ENCODE measurements at places on chromosomes 12 and 14. TPM values are rescaled to one million over a fixed set of nuclear protein-coding genes. Genes with fewer than 3 reads are reported as not detected.

DNA sequence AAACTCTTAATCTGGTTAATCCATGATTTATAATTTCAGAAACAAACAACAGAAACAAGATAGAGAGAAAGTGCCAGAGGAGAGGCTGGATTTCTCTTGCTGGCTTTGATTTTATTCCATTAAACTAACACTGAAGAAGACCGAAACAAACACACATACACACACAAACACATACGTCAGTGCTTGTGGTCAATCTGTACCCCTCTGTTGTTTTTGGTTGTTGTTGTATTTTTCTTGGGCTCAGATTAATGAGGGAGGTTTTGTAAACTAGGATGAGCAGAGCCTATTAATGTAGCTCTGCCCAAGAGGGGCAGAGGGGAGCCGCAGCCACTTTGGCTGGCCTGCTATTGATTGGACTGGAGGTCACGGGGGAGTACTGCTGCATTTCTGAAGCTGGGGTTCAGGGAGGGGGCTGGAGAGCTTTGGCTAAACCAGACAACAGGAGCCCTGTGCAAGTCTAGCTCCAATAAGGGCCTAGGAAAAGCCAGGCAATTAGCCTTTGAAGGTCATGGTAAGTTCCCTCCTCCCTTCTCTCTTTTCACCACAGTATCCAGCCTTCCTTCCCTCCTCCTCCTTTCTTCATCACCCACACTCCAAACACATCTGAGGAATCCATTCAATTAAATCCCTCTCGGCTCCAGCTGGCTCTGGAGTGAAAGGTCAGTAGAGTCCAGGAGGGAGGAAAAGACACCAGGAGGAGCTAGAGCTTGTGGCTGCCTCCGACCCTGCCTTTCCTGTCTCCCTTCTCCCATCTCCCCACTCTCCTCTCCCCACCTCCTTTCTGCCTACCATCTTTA lies 344.1 kb upstream of the LMO3 start:
- DNase-seq, result no peak

- no peak for DNase-seq
Observed at GRCh38 chr14:52077256-52077979, 8.6 kb upstream of the NID2 start.

GRCh38 chr12:107103097-107103496 lies 9.7 kb upstream of the CRY1 start:
- no peak for DNase-seq

- DNase-seq, result no peak
Observed at GRCh38 chr12:62694632-62695031, 228.0 kb downstream of the MON2 start.

- DNase-seq, result no peak
Observed at GRCh38 chr14:22713631-22713950, 52.9 kb upstream of the OXA1L start.

The KHNYN gene
- 27.4 TPM for total RNA-seq
